ENCODE measurements at places on chromosomes 6 and 20.

GRCh38 chr6:21037453-21037852, 503.2 kb downstream of the CDKAL1 start:
- no peak for DNase-seq

GRCh38 chr6:6547110-6547879, 41.2 kb upstream of the LY86 start:
- peak; percentile 72 for DNase-seq

- no peak for DNase-seq
Measured at GRCh38 chr20:7695051-7695495, 245.2 kb downstream of the HAO1 start.

DNA sequence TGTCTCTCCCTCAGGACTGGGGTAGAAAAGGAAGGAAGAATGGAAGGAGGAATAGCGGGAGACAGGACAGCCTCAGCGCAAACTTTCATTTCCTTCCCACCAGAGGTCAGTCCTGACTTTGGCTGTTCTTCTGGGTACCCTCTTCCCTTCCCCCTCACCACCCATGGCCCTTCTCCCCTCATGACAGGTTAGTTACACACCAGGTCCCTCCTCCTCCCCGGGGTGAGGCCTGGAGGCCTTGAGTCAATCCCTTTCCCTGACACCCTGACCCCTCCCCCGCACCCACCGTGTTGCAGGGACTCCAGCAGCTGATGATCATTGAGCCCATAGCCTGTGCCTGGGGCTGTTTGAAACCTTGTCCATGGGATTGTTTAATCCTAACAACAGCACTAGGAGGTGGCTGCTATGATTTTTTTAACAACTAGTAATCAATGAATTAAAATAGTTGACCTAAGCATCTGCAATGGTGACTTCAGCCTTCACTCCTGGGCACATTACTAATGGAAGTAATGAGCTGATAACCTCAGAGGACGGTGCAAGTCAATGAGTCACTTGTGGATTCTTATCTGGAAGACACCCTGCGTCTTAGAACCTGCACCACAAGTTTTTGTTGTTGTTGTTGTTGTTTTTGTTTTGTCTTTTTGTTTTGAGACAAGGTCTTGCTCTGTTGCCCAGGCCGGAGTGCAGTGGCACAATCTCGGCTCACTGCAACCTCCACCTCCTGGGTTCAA, 46.6 kb upstream of the CCDC167 start:
- DNase-seq, result no peak

- peak; percentile 87 for DNase-seq
Measured at GRCh38 chr6:3848925-3849605, at the start of gene FAM50B. TSS of gene FAM50B (plus strand) at chr6:3849373. CDS start at chr6:3849812, 439 bp downstream.

DNA sequence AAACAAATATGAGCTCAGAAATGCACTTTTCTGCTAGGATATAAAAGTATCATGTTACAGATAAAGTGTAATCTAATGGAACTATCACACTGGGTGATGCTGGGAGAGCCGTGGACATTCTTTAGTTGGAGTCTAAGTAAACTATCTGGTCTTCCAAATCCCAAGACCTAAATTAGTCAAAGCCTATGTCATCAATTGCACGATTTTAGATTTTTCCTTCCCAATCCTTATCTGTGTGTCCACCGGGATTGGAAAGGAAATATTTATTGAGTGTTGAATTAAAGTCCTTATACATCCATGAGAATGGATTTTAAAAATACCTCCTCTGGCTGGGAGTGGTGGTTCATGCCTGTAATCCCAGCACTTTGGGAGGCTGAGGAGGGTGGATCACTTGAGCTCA, 19.6 kb upstream of the MRAP2 start:
- DNase-seq, result no peak

DNA sequence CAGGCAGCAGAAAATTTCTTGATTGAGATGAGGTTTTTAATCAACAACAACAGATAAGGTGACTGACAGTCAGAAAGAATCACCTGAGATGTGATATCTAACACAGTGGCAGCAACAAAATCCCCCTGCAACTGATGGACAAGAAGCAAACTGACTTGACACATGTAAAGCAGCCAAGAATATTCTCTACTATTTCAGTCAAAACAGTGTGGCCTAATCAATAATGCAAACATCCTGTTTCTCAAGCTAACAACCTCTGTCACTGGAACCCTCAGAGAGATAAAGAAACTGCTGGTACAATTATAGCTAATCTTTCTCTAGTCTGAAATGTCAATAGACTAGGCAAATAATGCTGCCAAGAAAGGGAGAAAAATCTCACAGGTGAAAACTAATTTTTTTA, 4.6 kb upstream of the CGA start:
- DNase-seq, result no peak

DNA sequence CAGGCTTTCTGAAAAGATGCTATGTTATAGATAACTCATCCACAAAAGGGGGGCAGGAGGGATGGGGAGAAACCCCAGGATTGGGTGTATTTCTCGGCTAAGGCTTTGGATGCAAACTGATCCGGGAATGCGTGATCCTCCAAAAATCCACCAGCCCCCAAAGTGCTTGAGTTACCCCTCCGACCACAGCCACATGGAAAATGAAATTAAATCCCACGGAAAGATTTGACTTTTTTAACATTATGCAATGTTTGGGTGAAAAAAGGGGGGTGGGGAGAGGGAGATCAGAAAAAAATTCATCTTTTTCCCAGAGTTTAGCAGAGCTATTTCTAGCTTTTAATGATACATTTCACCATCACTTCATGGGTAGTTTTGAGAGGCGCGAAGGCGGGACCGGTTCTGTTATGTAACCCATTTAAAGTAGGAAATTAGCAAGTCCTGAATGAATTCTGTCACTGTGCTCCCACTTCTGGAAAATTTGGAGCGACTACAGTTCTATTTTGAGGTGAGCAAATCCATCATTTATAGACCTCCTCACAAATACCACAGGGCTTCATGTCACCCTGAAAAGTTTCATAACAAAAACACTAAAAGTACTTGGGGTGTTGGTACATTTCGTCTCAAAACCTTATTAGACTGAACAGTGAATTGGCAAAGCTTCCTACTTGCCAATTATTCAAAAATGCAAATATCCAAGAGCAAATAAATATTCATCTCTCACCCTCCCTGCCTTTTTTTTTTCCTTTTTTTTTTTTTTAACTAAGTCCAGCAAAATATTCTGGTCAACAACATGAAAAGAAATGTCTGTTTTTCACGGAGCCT, 51.9 kb upstream of the NFATC2 start:
- DNase-seq, result no peak

- DNase-seq, result no peak
Measured at GRCh38 chr20:18321976-18322950, 33.9 kb downstream of the ZNF133 start.

GRCh38 chr6:122077603-122078002, 321.8 kb upstream of the HSF2 start:
- DNase-seq, result no peak

DNA sequence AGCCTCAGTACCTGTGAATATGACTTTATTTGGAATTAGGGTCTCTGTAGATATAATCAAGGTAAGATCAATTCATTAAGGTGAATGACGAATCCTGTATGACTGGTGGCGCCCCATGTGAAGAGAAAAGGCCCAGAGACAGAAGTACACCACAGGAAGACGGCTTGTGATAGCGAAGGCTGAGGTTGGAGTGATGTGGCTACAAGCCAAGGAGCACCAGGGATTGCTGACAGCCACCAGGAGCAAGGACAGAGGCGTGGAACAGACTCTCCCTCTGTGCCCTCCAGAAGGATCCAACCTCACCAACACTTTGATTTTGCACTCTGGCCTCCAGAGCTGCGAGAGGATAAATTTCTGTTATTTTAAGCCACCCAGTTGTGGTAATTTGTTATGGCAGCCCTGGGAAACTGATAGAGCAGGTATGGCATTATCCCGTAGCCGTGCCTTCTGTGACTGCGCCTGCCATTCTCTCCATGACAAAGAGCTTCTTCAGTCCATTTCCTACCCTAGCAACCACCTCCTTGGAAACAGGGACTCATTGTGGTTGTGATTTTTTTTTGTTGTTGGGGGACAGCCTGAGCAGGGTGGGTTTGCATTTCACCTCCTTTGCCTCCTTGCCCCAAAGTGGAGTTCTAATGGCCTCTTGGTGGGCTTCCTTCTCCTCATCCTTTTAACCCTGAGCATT, 29.6 kb downstream of the PTK7 start:
- no peak for DNase-seq

DNA sequence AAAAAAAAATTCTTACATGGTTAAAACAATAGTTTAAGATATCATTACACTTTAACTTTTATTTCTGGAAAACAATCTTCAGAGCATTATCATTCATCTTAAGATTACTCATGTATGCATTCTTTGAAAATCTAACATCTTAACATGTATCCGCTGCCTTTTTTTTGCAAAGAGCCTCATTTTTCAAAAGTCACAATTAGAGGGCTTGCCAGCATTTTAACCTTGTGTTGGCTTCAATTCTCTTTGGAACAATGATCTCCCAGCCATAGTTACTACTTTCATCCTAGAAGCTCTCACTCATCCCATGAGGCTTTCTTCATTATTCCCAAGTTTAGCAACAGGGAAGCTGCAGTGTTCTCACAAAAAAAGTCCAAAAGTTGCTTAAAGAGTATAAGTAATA, 330.8 kb downstream of the BCKDHB start:
- DNase-seq, result no peak

DNA sequence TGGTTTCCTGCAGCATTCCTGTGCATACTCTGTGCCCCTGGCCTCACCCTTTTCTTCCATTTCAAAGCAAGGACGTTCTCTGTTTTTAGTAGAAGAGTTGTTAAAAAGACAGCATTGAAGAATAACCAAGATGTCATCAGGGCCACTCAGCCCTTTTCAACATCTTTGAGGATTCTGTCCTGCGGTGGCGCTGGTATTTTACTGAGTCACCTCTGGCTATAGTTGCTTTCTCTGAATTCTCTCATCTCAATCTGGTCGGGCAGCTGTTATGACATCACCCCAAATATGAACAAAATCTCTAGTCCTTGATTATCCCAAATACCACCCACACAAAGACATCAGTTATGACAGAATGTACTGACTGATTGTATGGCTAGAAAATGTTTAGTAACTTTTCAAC, 204.2 kb downstream of the GRIK2 start:
- DNase-seq, result no peak

DNA sequence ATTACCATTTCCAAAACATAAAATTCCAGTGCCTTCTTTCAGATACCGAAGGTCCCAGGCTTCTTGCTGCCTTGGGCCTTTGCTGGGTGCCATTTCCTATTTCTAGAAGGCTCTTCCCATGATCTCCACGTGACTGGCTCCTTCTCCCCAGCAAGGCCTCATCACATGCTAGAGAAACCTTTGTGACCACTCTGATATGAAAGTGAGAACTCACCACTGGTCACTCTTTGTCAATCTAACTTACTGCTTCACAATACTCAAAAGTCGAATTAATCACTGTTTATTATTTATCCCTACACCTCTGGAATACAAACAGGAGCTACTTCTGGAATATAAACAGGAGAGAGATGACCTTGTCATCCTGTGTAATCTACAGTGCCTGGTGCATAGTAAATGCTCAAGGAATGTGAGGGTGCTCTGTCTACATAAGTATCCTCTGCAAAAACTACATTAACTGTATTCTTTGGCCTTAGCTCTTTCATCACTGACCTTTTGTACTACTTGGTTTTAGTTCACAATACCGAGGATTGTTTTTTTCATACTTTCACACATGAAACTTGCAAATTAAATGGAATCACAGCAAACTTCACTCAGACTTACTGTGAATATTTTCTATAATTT, 1.6 kb downstream of the STX7 start:
- no peak for DNase-seq

DNA sequence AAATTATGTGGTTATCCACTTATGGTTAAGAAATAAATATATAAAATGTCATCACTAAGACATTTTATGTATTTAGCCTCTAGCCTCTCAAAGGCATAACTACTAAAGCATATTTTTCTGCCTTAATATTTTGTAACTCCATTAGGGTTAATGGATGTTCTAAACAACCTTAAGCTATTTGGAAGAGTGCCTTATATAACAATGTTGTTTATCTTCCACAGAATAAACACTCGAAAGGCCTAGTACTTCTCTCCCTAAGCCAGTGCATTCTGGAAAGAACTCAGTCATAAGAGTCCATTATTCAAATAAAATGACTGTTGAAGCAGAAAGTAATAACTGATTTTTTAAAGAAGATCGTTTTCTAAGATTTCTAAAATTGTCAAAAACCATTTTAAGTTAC, 15.0 kb upstream of the PRIM2 start:
- no peak for DNase-seq

DNA sequence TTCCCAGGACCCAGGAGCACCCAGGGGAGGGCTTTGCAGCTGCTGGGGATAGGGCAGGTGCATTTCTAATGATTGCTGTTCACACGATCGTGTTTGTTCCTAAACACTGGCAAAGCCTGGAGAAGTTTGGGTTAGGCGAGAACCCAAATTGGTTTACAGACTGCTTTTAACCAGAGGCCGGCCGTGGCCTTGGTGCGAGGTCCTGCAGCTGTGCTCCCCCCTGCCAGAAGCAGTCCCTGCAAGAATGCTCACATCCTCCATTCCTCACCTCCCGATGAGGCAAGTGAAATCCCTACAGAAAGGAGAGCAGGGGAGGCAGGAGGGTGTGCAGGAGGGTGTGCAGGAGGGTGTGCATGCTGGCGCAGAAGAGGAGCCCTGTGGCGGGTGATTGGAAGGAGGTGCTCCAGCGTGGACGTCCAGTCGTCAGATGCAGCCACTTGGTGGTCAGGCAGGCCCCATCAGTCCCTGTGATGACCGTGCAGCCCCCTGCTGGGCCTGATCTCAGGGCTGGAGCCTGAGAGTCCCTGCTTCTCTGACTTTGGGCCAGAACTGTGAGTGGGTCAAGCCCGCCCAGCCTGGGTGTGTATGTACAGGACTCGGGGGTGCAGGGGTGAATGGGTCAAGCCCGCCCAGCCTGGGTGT, 55.7 kb upstream of the FRMD1 start:
- no peak for DNase-seq

- no peak for DNase-seq
Measured at GRCh38 chr6:14841901-14842421, 403.9 kb upstream of the JARID2 start.

GRCh38 chr6:168387911-168388310, 53.1 kb upstream of the SMOC2 start:
- DNase-seq, result no peak

- no peak for DNase-seq
Measured at GRCh38 chr6:12584631-12585405, 131.7 kb upstream of the PHACTR1 start.

DNA sequence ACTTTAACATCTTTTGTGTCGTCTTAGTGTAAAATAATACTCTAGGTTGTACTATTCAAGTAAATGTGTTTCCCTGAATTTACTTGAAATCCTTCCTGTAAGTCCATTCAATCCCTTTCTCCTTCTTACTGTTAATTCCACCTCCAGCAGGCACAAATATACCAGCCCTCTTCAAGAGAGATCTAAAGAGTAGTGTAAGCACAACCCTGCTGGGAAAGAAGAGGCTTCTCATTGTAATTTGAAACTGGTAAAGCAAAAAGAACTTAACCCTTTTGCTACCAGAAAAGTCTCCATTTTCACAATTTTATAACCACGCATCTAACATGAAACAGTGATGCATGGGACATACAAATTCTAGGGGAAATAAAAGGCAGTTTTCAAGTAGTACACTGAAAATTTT, at the start of gene BMP5:
Gene BMP5 (minus strand): TSS at position 191 of the 400 bp plus-strand sequence. CDS start 725 bp downstream, outside the sequence.
- no peak for DNase-seq
